ENCODE measurements at places on chromosomes 4 and X.

DNA sequence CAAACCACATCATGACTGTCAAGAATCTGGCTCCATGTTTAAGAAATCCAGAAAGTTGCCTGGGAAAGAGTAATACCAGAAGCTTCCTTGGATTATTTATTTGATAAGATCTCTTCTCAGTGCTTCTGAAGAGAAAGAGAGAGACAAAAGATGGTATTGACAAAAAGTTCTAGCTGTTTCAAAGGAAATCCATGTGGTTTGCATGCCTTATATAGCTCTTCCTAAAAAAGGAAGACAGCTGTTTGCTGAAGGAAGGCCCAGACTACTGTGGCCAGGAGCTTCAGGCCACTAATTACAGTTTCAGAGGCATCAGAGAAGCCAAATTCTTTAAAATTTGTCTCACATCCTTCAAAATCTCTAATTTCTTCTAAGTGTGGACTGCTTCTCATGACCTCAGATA, 565.2 kb upstream of the SLIT2 start:
- no peak for DNase-seq

DNA sequence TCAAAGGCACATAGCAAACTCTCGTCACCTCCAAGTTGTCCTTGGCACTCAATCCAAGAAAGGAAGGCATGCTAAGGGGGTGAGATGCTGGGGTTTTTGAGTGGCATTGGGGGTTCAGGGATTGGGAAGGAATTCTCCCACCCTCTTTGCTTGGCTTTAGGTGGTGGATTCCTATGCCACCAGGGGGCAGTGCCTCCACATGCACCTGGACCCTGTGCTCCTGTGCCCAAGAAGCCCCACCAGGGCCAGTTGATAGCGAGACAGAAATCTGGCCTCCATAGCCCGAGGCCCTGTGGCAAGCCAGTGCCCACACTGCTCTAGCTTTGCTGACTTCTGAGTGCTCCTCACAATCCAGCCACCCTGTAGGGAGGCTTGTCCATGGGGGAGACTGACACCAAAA, 2.0 kb upstream of the FATE1 start:
- DNase-seq, result no peak

GRCh38 chr4:92776080-92776479, 472.3 kb downstream of the GRID2 start:
- DNase-seq, result no peak

GRCh38 chr4:104942990-104943743, 203.5 kb upstream of the TET2 start:
- no peak for DNase-seq

DNA sequence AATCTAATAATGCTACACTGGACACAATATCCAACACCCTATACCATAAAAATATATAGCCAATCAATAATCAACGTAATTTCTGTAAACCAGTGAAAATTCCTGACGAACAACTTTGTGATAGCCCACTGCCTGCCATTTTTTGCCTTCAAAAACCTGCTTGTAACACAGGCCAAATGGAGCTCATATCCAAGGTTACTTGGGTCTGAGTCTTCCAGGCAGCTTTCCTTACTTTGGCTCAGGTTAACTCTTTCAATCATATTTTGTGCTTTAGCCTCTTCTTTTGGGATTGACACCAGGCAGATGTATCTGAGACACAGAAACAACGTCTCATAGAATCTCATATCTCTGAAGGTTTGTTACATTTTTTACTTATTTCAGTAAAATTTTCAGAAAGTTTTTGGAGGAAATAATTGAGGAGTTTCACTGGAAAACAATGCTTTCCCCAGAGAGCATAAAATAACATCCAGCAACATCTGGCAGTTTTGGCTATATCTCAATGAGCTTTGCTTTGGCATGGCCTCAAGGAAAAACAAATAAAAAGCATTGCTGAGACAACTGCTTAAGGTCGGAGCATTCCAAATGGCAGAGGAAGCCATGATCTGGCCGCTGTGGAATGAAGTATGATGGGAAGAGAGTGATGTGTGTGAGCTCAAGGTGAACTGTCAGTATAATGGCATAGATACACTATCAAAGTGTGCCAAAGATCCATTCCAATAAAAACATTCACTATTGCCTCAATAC, 162.9 kb upstream of the SPIN4 start:
- DNase-seq, result no peak

DNA sequence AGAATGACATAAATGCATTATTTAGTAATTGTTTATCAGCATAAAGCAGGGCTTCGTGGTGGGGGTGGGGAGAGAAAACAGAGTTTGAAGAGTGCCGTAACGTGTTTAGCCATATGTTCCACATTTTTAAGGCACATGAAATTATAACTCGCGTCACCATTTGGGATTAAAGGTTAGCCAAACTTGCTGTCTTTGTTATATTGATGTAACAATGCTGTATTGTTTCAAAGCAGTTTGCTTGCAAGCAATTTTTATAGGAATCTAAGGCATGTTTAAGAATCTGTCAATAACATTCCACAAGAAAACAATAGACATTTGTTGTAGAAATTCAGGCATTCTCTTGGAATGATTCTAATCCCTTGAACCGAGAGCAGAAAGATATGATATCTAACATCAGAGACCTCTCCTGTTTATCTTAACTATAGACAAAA, 78.3 kb downstream of the CLDN22 start:
- DNase-seq, result no peak

DNA sequence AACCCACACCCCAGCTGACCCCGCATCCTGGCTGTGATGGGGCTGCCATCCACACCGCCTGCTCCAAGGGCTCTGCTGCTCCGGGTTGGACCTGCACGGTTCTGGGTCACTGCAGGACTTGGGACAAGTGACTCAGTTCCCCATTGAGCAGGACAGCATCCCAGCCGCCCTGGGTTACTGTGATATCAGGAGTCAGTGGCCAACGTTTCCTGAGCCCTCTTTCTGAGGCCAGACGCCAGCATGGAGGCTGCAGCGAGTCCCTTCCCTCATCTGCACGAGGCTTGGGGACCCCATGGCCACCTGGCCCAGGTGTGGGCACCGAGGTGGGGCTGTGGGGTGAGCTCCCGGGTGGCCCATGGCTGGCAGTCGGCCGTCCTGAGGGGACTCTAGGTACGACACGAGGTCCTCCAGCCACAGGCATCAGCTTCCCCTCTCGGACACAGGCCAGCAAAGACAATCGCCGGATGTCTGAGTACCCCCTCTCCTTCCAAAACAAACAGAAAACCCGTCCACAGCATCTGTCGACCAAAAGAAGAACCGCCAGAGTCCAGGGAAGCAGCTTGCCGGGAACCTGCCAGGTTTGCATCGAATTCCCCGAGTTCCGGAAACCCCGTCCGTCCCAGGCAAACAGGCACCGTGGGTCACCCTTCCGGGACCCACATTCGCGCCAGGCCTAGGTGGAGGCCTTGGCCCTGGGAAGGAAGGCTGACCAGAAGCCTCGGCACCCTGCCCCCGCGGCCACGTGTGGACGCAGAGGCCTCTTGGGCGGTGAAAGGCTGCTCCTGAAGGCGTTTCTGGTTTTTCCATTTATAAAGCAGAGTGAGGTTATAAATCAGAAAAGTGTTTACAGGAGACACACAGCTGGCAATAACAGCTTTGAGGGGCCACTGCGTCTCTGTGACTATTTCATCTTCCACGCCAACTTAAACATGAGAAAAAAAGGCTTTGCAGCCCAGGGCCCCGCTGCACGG, 136.0 kb downstream of the FAM53A start:
- DNase-seq, result no peak

GRCh38 chrX:53595266-53595810, 91.2 kb downstream of the HUWE1 start:
- no peak for DNase-seq

DNA sequence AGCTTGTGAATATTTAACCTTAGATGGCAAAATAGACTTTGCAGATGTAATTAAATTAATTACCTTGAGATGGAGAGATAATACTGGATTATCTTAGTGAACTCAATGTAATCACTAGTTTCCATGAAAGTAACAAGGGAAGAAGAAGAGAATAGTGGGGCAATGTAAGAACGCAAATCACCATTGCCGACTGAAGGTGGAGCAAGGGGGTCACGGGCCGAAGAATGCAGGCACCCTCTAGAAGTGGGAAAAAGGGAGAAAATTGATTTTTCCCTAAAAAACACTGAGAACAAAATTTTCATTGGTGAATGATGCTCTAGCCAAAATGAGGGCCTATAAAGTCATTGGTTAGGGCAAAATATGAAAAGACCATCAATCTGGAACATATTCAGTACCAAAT, 375.6 kb upstream of the EPHA5 start:
- DNase-seq, result no peak
